ENCODE measurements at places on chromosomes 3 and 15. TPM values are rescaled to one million over a fixed set of nuclear protein-coding genes. Genes with fewer than 3 reads are reported as not detected.

The WWTR1 gene
- 60.2 TPM for total RNA-seq

The VIPR1 gene
- 565 TPM for total RNA-seq

The CPEB1 gene
- 3.7 TPM for total RNA-seq

The CCR3 gene
- not detected for total RNA-seq

The GOLGA8B gene
- 77.6 TPM for total RNA-seq

The ZNF148 gene
- 27.0 TPM for total RNA-seq

The COLQ gene
- 0.68 TPM for total RNA-seq

The CIB2 gene
- total RNA-seq = 19.5 TPM

The SLC38A3 gene
- total RNA-seq = not detected

The ST8SIA2 gene
- total RNA-seq = 0.27 TPM

The CSTA gene
- total RNA-seq = not detected

The HCN4 gene
- total RNA-seq = 0.14 TPM

The CA12 gene
- 294 TPM for total RNA-seq

The POPDC2 gene
- 15.0 TPM for total RNA-seq

The LMAN1L gene
- total RNA-seq = not detected

The ATP13A5 gene
- not detected for total RNA-seq

The EFL1 gene
- total RNA-seq = 35.0 TPM

The LDHAL6B gene
- not detected for total RNA-seq

The AAGAB gene
- 343 TPM for total RNA-seq

The KCNH8 gene
- 1.00 TPM for total RNA-seq

The RARRES1 gene
- total RNA-seq = 71.5 TPM

The SERPINI2 gene
- not detected for total RNA-seq

The GOLGA8K gene
- total RNA-seq = 0.64 TPM

The VWA5B2 gene
- total RNA-seq = 0.95 TPM

The TRAIP gene
- total RNA-seq = 1.7 TPM

The SNTN gene
- not detected for total RNA-seq

The SH2D7 gene
- total RNA-seq = not detected

The FAM3D gene
- 243 TPM for total RNA-seq

The PROK2 gene
- not detected for total RNA-seq

The PIK3R4 gene
- total RNA-seq = 29.1 TPM
